Mammary epithelial cell (primary cell): ENCODE measurements at places on chromosomes 1 and 21.

DNA sequence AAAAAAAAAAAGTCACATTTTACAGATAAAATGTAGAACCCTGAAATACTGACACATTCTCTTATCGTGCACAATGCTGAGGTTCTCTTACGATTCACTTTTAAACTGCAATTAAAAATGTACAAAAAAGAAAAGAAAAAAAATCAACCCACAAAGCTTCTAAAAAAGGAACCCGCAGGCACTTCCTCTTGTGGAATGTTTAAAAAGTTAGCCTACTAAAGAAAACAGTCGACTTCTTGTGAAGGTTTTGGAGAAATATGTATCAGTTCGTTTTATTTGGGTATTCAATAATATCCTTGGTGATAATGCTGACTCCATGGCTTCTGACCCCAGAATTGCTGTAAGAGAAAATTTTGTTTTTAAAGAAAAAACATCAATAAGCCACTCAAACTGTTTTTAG is 10.2 kb downstream of the HNRNPU start:
- DNase-seq: no peak

GRCh38 chr1:155022136-155022926 is 11.2 kb downstream of the DCST2 start:
- no peak for DNase-seq

DNA sequence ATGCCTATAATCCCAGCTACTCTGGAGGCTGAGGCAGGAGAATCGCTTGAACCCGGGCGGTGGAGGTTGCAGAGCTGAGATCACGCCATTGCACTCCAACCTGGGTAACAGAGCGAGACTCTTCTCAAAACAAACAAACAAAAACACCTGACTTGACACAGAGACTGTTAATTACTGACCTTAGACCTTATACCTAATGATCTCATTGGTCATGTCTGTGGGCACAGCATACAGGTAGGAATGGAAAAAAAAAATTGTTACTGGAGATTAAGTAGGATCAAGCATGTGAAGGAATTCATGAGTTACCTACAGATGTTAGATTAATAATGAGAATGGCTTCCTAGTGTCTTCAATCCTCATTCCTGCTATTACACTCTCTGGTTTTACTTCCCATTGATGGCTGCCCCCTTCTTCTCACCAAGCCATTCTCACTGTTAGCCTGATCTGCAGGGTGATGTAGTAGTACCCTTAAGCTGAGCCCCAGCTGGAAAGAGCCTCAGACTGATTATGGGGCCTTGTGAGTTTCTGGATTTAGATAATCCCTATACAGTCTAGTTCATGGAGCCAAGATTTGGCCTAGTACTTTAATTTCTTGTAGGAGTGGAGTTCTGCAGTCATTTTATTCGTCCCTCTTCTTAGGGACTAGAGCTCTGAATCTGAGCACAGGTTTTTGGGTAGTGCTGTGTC is 8.8 kb downstream of the TBCE start:
- DNase-seq: no peak

GRCh38 chr1:61245696-61246400 is 163.5 kb downstream of the NFIA start:
- no peak for DNase-seq
